Kidney epithelial cell (primary cell): ENCODE measurements at places on chromosomes 5 and 9. TPM values are rescaled to one million over a fixed set of nuclear protein-coding genes. Genes with fewer than 3 reads are reported as not detected.
A peak's percentile ranks its signal among the peaks of the same experiment; 100 is the strongest.

GRCh38 chr5:148790545-148791333, 35.7 kb upstream of the ADRB2 start:
- DNase-seq: no peak

DNA sequence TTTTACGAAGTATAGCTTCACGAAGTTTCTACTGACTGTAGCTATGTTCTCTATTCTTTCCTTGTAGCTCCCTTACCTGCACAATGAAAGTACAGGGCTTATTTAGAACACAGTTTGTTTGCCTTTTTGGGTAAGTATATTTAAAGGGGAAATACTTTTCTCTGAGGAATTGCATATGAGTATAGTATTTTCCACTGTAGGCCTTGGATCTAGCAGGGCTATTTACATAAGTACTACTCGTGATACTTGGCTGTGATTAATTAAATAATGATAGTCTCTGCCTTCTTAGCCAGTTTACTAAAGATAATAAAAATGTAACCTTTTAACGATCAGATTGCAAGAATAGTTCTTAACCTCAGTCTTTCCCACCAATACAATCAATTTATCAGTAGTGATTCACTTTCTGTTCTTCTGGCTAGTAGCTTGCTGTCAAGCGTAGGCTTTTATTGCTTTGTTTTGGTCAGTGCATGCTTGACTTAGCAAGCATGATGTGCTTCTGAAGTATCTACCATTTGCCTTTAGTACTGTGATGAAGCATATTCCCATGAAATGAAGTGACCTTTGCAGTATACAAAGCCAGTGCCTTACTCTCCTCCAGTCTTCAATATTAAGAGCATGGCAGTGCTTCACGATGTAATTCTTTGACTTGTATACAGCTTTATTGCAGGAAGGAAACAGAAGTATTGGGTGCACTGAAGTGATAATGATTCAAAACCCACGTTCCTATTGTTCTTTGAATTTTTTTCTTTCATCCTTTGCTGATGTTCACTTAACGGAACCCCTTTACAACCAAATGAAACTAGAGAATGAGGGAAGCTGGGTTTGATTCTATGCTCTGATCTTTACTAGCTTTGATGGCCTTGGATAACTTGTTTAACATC, 64.2 kb downstream of the SLC44A1 start:
- DNase-seq: peak; percentile 26

- no peak for DNase-seq
These were observed 87.4 kb downstream of the APBA1 start for GRCh38 chr9:69584759-69585158.

GRCh38 chr5:68618501-68618900, 402.9 kb downstream of the PIK3R1 start:
- DNase-seq: no peak

DNA sequence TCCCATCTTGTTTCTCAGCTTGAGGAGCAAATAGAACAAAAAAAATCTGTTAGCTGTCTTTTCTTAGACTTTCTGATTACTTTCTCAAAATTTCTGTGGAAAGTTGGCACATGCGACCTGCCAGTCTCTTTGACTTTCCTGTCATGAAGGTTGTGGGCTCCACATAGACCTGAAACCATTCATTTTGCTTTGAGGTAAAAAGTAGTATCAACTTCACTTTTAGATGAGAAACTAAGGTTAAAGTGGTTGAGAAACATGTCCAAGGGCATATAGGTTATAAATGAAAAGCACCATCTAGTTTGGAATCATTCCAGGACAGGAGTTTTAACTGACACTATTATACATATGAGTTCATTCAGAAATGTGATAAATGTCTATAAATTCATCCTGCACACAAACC, 42.7 kb downstream of the ST8SIA4 start:
- DNase-seq: no peak

GRCh38 chr9:35577486-35577885, 27.6 kb upstream of the TESK1 start:
- DNase-seq: no peak

GRCh38 chr5:178450121-178451028, 139.8 kb downstream of the COL23A1 start:
- no peak for DNase-seq

GRCh38 chr5:125293223-125293622, 546.8 kb upstream of the ZNF608 start:
- no peak for DNase-seq

DNA sequence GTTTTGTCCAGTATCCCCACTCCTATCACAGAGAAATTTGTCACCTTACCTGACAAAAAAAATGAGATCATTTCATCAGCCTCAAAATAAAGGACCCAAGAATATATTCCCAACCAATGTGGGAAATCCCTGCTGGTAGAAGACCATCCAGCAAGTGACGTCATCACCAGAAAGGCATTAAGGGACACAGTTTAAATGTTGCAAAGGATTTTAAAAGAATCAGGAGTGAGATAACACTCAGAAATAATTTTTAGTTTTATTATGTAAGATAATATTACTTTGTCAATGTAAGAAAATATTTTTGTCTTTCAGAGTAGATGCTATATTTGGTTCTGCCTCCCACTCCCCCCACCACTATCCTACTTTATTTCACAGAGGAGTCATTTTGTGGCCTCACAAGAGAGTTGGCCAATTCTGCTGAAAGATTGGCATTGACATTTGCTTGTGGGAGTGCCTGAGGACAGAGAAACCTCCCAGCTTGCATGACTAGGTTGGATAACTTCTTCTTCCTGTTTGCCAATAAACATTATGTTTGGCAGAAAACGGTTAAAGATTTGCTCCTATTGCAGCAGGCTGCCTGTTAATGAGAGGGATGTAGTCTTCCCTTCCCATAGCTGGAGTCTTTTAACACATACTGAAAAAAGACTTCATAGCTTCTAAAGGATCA, 288.6 kb upstream of the DAB2 start:
- no peak for DNase-seq

Gene SMIM33
- total RNA-seq: not detected in 2 replicates

Gene FREM1
- 0.75 and 1.0 TPM in 2 replicates for total RNA-seq

Gene CNTNAP3
- 2.5 and 2.8 TPM in 2 replicates for total RNA-seq

Gene ANP32B
- 21.8 and 24.1 TPM in 2 replicates for total RNA-seq

Gene GDNF
- total RNA-seq: 0.41 and 1.0 TPM in 2 replicates

Gene AGXT2
- not detected in 2 replicates for total RNA-seq

Gene LHFPL2
- total RNA-seq: 33.1 and 39.0 TPM in 2 replicates
